Activated T-cell treated with anti-CD3 and anti-CD28 coated beads, Interleukin-2, amount 50 U/mL, for 48 hours (primary cell): ENCODE measurements at places on chromosomes 16 and 17.

GRCh38 chr16:51012396-51012795 is 138.7 kb downstream of the SALL1 start:
- no peak for DNase-seq

- no peak for DNase-seq
Observed at GRCh38 chr16:31127182-31127581, 8.3 kb downstream of the PRSS8 start.

GRCh38 chr17:81863123-81863675 is 2.9 kb upstream of the P4HB start:
- DNase-seq, result no peak

GRCh38 chr16:50428116-50428515 is 59.3 kb upstream of the BRD7 start:
- no peak for DNase-seq

DNA sequence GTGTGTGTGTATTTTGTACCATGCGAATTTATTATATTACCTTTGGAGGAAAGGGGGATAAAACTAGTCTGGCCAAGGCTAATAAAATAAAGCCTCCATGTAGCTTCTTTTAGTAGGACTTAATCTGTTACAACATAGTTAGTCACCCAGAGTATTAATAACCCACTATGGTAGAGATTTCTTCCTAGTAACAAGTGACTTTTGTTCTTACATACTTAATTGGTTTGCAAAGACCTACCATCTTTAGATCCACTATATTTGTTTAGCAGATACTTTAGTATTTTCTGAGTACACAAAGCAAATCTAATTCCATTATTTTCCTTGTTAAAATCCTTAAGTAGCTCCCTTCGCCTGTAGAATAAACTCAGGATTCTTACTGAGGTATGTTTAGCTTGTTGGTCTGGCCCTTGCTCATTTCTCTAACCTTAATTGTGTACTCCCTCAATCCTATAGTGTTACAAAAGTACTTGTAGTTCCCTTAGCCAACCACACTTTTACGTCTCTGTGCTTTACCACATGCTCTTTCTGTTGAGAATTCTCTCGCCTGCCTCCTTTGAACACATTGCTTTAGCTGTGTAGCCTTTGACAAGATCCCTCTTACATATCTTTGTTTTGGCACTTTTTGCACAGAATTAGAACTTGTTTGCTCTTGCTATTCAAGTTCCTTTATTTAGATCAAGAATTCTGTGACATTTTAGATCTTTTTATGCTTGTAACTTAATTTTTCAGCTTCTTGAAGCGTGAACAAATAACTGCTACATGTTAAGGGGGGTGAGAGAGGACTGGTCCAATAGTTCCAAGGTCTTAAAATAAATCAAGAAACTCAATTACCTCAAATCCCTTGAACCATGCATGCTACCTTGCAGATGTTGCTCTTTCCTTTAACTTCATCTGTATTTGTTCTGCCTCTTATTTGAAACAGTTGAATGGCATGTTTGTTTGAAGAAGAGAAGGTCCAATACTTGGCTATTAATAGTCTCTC is 23.8 kb downstream of the CLTC start:
- DNase-seq, result no peak

DNA sequence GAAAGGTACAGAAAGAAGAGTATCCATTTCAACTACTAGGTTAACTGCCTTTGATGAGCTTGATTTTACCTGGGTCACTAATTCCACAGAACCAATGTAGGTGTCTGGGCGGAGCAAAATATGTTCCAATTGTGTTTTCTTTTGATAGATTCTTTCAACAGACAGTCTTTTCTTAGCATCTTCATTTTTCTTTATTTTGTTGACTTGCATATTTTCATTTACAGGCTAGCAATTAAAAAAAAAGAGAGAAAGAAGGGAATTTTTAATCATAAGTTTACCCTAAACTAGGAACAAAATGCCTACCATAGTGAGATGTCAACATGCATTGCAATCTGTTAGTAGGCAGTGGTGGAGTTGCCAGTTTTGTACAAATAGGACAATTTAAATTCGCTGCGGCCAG is 1.0 kb downstream of the TOP2A start:
- no peak for DNase-seq

- no peak for DNase-seq
Observed at GRCh38 chr17:70313086-70313852, 143.9 kb downstream of the KCNJ2 start.

DNA sequence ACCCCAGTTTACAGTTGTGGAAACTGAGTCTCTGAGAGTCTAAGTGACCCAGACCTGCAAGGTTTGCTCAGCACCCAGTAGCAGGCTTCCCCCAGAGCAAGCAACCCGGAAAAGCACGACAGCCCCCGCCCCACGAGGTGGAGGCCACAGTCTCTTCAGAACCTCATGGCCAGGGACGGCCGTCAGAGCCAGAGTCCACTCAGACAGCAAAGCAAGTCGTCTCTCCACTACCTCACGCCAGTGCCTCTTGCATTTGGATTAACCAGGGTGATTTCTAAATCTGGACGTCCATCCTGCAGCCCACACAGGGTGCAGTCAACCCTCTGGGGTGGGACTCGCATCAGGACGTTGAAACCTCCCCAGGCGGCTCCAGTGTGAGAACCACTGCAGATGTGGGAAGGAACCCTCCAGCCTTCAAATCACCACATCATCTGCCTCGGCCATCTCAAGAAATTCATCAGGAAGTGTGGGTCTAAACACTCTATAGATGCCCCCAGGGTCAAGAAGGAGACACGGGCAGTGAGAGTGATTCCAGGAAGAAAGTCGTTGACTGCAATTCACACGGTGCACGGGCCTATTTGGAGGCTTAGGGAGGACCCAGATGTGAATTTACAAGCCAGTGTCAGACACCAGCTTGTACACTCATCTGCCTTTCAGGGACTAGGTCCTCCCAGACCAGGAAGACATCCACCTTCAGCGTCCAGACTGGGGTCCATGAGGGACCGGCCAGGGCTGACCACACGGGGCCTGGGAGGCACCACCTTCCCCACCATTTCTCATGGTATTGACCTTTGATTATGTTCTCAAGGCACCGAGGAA is 20.2 kb upstream of the RBFOX3 start:
- DNase-seq, result peak; percentile 10

DNA sequence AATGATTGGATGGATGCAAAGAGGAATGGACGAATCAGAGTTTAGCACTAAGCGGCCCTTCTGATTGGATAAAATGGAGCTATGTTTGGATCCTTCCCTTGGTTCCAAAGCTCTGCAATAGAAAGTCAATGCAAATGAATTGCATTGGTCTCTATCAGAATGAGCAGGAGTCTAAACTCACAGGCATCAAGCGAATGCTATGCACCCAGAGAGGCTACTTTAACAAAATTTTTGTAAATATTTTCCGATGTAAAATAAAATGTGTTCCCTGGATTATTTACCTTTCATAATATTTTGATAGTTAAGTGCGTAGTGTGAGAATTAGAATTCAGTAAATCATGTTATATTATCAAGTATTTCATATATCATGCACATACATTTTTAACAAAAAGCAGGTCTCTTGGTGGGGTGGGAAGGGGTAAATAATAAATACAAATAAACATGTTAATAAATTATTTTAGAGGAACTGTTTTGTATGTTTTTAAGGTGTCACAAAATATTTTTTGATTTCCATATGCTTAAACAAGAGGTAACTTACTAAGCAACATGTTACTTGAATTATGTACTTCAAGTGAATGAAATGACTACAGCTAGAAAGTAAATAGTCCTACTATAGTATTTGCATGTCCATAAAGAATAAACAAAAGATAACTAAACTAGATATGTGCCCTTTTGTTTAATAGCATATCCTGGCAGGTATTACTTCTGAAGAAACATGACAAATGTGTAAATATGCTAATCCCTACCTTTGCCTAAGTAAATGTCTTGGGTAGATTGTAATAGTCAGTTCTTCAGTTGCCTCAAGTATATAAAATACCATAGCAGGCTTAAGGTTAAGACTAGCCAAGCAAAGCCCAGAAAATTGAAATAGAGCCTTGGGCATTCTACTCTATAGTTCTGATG is 4.4 kb upstream of the UNK start:
- no peak for DNase-seq

GRCh38 chr16:66294507-66294906 is 72.0 kb upstream of the CDH5 start:
- no peak for DNase-seq

DNA sequence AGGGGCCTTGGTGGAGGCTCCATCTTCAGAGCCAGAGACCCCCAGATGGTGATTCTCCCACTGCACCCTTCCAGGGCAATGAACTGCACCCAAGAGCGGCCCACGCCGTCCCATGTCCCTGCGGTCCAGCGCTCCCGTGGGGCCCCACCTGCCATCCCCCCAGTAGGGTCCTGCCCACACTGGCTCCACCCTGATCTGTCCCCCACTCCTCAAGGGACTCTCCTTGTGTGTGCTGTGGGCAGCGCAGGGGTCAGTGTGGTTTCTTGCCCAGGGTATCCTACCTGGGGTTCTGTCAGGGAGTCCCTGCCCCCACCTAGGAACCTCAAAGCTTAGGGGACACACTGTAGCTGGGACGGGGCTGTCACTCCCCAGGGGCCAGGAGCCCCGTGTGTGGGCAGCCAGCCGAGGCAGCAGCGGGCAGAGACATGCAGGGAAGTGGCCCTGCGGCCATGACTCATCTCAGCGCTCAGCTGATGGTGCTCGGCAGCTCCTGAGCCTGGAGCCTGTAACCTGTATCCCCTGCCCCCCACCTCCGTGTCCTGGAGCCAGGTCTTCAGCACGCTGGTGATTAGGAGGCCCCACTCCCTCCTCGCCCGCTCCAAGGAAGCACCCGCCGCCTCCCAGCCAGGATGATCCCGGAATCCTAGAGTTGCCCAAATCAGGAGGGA is 35.7 kb upstream of the SSTR5 start:
- no peak for DNase-seq

- DNase-seq, result peak; percentile 13
Observed at GRCh38 chr17:50210240-50211225, 9.1 kb upstream of the COL1A1 start.

DNA sequence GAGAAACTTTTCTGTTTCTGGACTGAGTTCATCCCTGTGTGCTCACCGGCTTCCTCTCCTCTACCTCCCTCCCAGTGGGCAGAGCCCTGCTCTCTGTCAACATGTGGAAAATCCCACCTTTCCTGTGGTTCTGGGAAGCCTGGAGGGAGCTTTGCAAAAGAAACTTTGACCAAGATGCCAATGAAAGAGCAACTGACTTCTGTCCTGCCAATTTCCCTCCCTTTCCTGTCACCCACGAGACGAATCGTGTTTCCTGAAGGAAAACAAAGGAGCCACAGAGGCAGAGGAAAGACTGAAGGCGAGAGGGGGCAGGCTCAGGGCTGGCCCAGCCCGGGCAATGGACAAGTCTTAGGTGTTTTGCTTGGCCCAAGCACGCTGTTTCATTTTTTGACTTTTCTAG is 82.8 kb downstream of the PLCG2 start:
- no peak for DNase-seq

GRCh38 chr17:20279631-20280030 is 187.7 kb downstream of the LGALS9B start:
- no peak for DNase-seq

DNA sequence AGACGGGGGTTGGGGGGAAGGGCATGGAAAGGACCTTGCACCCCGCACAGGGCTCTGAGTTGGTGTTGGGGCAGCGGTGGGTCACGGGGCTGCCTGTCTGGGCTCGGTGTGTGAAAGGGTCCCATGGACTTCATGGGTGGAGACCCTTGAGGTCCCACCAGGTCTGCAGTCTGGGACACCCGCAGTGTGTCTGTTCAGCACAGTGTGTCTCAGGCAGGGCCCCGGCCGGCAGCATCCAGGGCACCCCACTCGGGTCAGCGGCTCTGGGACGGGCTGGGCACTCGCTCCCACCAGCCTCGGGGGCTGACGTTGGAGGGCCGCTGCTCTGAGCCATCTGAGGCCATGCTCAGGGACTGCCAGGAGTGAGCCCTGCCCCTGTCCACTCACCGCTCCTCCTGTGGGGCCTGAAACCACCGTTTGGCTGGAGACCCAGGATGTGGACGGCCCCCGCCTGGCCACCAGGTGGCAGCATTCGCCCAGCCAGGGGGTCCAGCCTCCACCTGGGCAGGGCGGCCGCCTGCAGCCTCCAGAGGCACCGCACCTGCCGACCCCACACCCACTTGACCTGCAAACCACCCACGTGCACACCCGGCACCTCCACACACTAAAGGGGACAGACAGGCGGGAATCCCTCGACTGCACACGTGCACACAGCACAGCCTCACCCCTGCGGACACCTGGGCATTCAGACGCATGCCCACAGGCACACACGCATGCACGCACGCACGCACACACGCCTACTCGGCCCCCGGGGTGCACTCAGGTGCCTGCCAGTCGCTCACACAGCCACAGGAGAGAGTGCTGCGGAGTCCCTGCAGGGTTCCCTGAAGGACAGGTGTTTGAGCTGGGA is 10.1 kb upstream of the ZFPM1 start:
- DNase-seq, result peak; percentile 89

GRCh38 chr17:1997289-1997926 is 27.7 kb downstream of the RTN4RL1 start:
- no peak for DNase-seq

GRCh38 chr17:44776628-44777393 is 18.0 kb downstream of the ADAM11 start:
- no peak for DNase-seq

GRCh38 chr17:75502721-75503329 is 12.5 kb downstream of the CASKIN2 start:
- no peak for DNase-seq

- DNase-seq, result no peak
Observed at GRCh38 chr16:70434484-70435260, 4.2 kb downstream of the ST3GAL2 start.

GRCh38 chr16:15775209-15775608 is 81.6 kb downstream of the MYH11 start:
- no peak for DNase-seq

DNA sequence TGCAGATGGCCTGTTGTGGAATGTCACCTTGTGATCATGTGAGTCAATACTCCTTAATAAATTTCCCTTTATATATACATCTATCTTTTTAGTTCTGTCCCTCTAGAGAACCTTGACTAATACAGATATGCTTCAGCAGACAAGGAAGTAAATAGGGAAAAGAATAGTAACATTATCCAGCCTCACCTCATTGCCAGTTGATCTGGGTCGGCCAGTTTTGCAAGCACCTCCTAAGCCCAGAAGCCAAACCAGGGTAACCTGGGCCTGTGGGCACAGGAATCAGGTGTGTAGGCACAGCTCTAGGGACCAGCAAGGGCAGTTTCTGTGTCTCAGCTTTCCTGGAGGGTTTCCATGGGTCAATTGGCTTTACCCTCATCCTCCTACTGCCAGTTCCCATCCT is 11.9 kb upstream of the CCL17 start:
- DNase-seq, result no peak

DNA sequence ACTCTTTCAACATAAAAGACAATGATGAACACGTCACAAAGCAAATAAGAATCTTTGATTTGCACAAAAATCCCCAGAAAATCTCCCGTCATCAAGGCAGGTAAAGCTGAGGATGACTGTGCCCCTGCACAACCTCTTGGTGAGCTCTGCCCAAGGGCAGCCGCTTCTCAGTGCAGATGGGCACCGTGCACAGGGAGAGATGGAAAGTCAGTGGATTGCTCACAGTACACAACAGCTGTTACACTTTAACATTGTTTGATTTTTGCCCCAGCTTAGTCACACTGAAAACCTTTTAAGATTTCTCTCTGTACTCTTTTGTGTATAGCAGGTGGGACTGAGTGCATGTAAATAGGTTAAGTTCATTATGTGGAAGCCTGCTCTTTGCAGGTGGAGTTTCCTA is 104.2 kb downstream of the CDK5R1 start:
- DNase-seq, result no peak
